Regular cardiac myocyte (primary cell): ENCODE measurements at places on chromosomes 11 and 22. TPM values are rescaled to one million over a fixed set of nuclear protein-coding genes. Genes with fewer than 3 reads are reported as not detected.

ATG13 gene
- total RNA-seq, result 43.5 and 49.3 TPM in 2 replicates

MRGPRE gene
- total RNA-seq, result not detected in 2 replicates

FOLR1 gene
- total RNA-seq, result 0.28 TPM in 1 of 2 replicates, not detected in the other

APOA1 gene
- total RNA-seq, result 13.0 and 24.5 TPM in 2 replicates

KDELR3 gene
- 147 and 213 TPM in 2 replicates for total RNA-seq

TAGLN gene
- 1,205 and 3,154 TPM in 2 replicates for total RNA-seq

LINC01488 gene
- under 0.01 TPM in 1 of 2 replicates, not detected in the other for total RNA-seq

DEUP1 gene
- not detected in 2 replicates for total RNA-seq

TOM1 gene
- total RNA-seq, result 19.2 and 32.4 TPM in 2 replicates

CRACR2B gene
- total RNA-seq, result 0.58 and 1.4 TPM in 2 replicates

TMEM121B gene
- total RNA-seq, result under 0.01 TPM in 2 replicates

GAS2 gene
- 2.3 and 3.4 TPM in 2 replicates for total RNA-seq

IL18BP gene
- total RNA-seq, result 1.5 and 3.4 TPM in 2 replicates

TBX1 gene
- total RNA-seq, result under 0.01 and 0.85 TPM in 2 replicates

PAMR1 gene
- total RNA-seq, result 185 and 938 TPM in 2 replicates

MCHR1 gene
- 0.38 and 2.3 TPM in 2 replicates for total RNA-seq

MS4A15 gene
- not detected in 2 replicates for total RNA-seq

TMA7B gene
- not detected in 2 replicates for total RNA-seq

COA4 gene
- 70.5 and 107 TPM in 2 replicates for total RNA-seq

TPCN2 gene
- 5.9 and 8.7 TPM in 2 replicates for total RNA-seq

MUC5AC gene
- not detected in 2 replicates for total RNA-seq

MMP27 gene
- not detected in 2 replicates for total RNA-seq

NLRP14 gene
- under 0.01 and 0.19 TPM in 2 replicates for total RNA-seq

UCP2 gene
- 0.56 and 0.77 TPM in 2 replicates for total RNA-seq

MIAT gene
- 0.38 and 1.1 TPM in 2 replicates for total RNA-seq

SUN2 gene
- total RNA-seq, result 65.6 and 69.1 TPM in 2 replicates
